ACHN (cell line): ENCODE measurements at places on chromosomes 5 and 9.

GRCh38 chr5:1745123-1745795 is 54.4 kb downstream of the MRPL36 start:
- no peak for DNase-seq

DNA sequence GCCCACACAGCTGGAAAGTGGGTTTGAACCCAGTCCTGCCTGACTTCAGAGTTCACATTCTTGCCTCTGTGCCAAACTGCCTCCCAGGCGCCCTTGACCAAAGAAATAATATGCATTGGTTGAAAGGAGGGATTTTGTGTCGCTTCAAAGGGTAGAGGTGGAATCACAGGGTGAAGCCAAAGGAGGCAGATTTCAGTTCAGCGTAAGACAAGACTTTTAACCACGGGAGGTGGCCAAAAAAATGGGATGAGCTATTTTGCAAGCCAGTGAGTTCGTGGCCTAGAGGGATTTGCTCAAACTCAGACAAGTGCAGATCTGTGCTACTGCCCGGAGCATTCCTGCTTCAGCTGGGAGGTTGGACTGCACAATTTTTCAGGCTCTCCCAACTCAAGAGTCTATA is 57.6 kb upstream of the RANBP3L start:
- DNase-seq: no peak

- no peak for DNase-seq
These were observed 18.3 kb upstream of the PHYHD1 start for GRCh38 chr9:128902351-128903078.

- no peak for DNase-seq
These were observed 291.2 kb upstream of the PTPRD start for GRCh38 chr9:10903969-10904368.

- DNase-seq: no peak
These were observed 9.8 kb downstream of the ACTL7B start for GRCh38 chr9:108845947-108846346.

DNA sequence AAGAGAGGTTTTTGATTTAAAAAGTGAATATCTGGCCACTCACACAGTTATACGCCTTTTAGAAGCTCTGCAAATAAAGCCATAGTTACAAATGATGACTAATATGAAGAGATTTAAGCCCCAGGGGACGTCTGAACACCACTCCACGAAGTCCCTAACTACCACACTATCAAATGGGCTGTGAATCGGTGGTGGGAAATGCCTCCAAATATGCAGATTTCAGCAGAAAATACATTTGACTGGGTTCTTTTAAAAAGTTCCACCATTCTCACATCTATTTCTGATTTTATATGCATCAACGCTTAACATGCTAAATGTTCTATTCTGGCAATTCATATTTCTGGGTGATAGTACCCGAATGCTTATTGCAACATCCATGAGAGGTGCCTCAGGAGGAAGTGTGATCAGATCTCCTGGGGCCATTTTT is 22.5 kb downstream of the TICAM2 start:
- no peak for DNase-seq

GRCh38 chr9:132894862-132895835 is 16.5 kb downstream of the SPACA9 start:
- no peak for DNase-seq

- DNase-seq: no peak
These were observed 81.2 kb downstream of the COL27A1 start for GRCh38 chr9:114236391-114237138.

DNA sequence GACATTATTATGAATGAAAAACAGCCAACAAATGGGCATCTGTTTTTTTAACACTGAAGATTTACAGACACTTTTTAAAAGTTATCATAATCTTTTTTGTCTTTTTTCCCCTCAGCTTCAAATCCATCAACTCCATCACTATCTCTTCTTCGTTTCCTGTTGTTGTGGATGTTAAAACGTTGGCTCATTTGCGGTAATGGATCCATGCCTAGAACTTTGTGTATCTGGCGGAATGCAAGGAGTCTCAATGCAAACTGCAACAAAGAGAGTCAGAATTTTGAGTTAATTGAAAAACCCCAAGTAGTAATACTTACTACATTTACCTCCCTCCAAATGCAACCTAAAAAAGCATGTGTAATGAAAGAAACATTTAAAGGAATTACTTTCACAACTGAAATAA is 42.9 kb upstream of the MTMR12 start:
- DNase-seq: no peak

DNA sequence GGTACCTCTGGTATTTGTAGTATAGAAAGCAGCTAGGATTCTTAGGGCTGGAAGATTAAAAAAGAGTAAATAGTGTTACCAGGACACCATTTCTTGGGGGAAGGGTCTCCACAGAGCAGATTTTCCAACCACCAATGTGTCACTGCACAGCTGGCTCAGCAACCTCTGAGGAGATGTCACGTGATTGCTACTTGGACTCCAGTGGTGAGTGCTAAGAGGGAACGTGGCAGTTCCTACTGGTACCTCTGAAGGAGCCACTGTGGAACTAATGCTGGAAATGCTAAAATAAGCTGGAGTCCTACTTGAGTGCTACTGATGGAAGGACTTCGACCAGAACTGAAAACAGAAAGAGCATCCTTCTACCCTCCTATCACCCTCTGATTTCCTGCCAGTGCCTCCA is 36.1 kb upstream of the SPDL1 start:
- DNase-seq: no peak

DNA sequence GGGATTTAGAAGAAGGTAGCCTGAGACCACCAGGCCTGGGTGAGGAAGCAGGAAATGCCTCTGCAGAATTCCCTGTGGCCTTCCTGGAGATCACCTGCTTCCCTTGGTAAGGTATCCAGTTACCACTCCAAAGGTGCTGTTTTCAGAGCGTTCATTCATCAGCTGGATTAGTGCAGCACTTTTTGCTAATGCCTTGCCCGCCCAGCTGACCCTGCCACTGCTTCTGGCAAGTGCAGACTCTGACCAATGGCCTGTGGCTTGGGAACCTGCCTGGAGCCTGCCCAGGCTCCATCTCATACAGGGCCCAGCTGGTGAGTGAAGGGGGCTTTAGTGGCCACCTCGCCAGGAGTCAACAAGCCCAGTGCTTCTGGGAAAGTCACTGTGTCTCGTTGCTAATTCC is 48.6 kb downstream of the FOXI1 start:
- no peak for DNase-seq

DNA sequence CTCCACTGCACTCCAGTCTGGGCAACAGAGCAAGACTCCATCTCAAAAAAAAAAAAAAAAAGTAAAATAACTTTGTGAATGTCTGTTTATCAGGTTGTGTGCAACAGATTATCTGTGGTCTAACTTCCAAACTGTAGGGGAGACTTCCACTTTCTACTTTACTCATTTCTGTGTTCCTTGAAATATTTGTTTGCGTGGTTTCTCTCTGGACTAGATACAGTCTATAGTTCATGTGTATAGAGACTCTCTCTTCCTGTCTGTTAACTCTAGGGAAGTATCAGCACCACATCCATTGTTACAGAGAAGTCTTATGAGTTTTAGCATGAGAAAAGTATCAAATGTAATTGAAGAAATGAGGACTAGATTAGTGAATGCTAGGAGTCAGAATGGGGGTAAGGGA is 168.3 kb downstream of the LPAR1 start:
- DNase-seq: no peak

GRCh38 chr5:62585751-62586150 is 7.1 kb downstream of the LRRC70 start:
- DNase-seq: no peak

- DNase-seq: no peak
These were observed 104.1 kb downstream of the CRB2 start for GRCh38 chr9:123460091-123460490.

DNA sequence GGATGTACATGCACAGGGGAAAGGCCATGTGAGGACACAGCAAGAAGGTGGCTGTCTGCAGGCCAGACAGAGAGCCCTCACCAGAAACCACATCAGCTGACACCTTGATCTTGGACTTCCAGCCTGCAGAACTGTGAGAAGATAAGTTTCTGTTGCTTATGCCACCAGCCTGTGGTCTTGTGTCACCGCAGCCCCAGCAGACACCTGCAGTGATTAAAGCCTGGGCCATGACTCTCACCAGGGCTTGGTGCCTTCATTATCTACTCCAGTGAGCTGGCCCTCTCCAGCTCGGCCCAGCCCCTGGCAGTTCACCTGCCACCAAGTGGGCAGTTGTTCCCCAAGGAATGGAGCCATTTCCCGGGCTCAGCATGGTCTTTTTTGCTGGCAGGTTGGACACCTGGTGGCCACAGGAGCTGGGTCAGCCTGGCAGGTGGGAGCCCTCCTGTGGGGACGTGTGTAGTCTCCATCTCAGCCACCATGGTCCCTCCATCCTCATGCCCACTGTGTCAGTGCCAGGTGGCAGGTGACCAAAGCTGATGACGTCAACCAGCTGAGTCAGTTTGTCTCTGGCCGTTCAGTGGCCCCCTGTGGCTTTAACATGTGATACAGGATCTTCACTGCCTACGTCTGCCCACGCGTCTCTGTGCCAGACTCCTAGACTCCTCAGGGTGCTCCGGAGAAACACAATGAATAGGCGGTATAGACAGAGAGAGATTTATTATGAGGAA is 99.9 kb upstream of the PPP1R26 start:
- DNase-seq: no peak

GRCh38 chr5:173753307-173754168 is 134.6 kb upstream of the CPEB4 start:
- DNase-seq: no peak

DNA sequence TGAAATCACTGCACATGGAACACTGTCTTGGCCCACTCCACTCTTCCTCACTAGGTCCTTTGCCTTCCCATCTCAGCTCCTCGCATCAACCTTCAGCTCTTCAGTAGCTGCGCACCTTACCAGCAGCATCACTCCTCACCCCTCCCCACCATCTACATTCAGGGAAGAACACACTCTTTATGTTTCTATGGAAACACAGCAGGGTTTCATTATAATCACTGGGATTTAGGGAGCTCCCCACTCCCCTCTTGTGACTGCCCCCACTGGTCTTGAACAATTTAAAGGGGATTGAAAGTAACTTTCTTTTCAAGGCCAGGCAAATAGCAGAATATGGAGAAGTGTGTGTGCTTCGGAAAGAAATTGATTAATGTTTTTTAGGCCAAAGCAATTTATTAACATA is 111.2 kb downstream of the INSYN2B start:
- DNase-seq: no peak

DNA sequence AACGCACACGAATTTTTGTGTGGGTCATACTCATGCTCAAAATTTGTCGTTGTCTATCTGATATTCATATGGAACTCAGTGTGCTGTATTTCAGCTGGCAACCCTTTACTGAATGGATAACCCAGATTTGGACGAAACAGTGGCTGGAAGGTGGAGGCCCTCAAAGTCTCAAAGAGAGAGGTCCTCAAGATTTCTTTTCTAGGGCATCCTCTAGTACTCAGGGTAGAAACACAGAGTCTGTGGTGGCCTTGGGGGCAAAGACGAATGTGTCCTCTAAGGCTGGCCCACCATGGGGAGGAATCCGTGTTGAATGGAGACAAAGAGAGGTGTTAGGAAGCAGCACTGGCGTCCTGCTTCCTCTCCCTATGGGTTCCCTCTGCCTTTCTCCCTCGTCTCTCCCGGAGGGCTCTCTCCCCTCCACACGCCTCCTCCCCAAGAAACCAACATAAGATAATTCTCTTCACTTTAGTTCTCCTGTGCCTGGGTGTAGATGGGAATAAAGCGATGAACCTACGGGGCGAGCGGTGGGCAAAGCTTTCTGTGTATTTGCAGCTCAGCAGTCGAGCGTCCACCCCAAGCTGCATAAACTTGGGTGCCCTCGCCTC is 333.7 kb downstream of the CWC27 start:
- DNase-seq: no peak
